Muscle of back (tissue), 13 donors: ENCODE measurements at places on chromosomes 3 and 15.

DNA sequence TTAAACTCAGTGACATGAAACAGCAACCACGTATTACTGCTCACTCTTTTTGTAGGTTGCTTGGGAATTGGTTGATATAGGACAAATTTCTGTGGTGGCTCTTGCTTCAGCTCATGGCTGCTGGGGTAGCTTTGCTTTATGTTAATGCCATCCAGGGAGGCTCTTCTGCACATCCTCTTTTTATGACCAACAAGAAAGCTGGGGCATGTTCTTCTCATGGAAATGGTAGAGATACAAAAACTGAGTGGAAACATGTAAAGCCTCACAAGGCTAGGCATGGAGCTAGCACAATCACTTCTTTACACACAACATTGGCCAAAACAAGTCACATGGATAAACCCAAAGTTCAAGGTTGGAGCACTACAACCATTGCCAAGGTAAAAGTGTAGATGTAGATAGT, 176.8 kb downstream of the NECTIN3 start:
- DNase-seq: no peak

DNA sequence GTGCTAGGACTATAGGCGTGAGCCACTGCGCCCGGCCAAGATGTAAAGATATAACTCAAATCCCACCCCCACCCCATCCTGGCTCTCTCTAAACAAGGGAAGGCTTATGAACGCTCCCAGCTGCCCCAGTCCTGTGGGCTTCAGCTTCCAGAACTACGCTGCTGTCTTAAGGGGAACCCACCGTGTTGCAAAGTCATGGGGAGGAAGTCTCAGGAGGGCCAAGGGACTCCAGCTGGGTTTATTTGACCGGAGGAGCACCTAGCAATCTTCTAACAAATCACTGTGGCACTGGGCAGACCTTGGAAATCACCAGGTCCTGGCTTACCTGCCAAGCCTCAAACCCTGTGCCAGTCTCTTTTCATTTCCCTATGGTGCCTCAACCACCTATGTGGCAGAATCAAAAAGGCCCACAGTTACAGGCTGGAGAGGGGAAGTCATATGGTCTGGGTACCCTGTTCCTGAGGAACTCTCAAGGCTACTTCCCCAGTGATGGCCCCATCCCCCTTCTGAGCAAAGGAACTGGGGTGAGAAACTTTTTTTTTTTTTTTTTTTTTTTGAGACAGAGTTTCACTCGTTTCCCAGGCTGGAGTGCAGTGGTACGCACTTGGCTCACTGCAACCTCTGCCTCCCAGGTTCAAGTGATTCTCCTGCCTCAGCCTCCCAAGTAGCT, 83.4 kb downstream of the RBPMS2 start:
- DNase-seq: no peak

GRCh38 chr3:123621186-123621849, 36.5 kb upstream of the HACD2 start:
- DNase-seq: no peak

DNA sequence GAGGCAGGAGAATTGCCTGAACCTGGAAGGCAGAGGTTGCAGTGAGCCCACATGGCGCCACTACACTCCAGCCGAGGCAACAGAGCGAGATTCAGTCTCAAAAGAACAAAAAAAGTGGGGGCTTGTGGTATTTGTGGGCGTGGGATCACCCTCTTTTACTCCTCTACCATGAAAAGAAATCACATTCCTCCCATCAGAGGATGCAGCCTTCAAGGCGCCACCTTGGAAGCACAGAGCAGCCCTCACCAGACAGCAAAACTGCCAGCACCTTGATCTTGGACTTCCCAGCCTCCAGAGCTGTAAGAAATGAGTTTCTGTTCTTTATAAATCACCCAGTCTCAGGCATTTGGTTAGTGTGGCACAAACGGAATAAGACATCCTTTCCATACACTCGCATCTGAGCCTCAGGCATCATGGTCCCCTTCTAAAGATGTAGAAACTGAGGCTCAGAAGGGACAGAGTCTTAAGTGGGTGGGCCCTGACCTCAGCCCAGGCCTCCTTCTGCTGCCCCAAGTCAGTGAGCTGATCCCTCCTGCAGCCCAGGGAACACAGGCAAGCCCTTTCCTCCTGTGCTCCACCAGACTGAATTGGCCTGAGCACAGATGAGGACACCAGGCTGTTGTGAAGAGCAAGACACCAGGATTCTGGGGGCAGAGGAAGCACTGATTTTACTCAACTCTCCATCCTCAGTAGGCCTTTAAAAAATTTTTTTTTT, 201.7 kb upstream of the LINGO1 start:
- DNase-seq: no peak

DNA sequence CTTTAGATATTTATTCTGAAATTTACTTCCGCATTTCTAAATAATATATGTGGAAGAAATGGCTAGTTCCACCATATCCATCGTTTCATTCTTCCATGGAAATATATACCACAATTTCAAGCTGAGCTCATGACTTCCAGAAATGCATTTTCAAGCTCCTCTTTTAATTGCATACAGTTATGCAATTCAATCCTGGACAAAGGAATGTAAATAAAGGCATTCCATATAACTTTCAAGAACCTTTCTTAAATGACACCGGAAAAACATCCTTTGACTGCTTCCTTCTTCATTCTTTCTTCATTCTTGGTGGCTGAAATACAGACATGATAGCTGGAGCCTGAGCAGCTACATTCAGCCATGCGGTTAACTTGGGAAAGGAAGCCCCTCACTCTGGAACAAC, 185.2 kb upstream of the GADL1 start:
- no peak for DNase-seq

- peak; percentile 55 for DNase-seq
Measured at GRCh38 chr3:129068291-129068886, 7.8 kb downstream of the GP9 start.

GRCh38 chr15:43046484-43046883, 59.4 kb downstream of the UBR1 start:
- DNase-seq: no peak

DNA sequence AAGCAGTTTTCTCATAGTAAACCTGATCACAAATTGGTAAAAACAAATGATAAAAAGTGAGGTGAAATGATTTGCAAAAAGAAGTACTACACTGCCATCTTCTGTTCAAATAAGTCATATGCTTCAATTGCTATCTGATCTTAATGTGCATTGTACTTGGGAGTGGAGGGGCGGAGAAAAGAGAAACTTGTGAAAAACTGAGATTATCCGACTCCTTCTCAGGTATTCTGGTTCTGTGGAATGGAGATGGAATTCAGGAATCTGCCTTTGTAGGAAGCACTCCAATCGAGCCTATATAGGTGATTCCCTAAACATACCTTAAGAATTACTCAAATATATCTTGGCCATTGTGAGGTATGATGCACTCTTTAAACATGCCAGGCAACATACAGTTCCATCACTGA, 180.6 kb downstream of the CHL1 start:
- peak; percentile 8 for DNase-seq

DNA sequence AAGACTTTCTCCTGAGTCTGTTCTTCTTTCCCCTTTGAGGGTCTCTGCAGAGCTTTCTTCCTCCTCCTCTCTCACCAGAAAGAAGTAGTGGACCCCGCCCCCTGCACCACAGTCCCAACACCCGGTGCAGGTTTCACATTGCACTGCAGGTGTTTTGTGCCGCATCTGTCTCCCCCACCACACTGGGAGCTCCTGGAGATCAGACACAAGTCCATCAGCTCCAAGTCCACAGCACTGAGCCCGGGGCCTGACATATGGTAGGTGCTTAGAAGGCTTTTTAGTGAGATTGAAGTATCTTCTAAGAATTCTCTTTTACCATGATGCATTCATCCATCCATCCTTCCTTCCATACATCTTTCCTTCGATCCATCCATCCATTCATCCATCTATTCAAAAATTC, 9.8 kb downstream of the STRA6 start:
- DNase-seq: no peak

DNA sequence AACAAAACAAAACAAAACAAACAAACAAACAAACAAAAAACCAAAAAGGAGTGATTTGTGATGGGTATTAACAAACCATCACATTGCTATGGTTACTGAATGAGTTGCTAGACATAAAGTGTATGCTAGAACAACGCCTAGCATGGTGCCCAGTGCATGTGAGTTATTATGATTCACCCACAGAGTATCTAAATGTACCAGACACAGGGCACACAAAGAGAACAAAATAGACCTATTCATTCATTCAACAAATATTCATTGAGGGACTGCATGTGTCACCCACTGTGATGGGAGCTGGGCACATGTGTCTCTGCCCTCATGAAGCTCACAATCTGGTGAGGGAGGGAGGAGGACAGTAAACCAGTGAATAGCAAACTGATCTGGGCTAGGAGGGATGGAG, 11.6 kb upstream of the ACAN start:
- no peak for DNase-seq

DNA sequence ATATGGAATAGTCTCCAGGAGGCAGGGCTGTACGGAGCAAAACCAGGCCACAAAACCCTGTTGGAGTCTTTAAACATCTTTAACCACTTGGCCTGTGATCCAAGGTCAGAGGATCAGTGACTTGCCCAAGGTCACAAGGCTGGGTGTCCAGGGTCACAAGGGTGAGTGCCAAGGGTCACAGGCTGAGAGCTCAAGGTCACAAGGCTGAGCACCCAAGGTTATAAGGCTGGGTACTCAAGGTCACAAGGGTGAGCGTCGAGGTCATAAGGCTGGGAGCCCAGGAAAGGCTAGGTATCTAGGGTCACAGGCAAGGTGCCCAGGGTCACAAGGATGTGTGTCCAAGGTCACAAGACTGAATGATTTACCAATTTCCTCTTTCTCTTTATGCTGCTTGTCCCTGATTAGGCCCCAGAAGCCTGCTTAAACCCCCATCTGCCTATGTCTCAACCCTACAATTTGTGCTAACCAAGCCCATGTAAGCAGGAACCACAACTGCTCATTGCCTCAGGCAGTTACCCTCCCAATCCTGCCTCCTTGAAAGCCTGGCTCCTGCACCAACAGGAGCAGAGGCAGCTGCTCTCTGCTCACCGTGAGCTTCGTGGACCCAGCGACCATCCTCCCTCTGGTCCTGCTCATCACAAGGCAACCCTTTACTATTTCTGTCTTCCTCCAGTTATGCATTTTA, 51.5 kb downstream of the MGLL start:
- DNase-seq: no peak

DNA sequence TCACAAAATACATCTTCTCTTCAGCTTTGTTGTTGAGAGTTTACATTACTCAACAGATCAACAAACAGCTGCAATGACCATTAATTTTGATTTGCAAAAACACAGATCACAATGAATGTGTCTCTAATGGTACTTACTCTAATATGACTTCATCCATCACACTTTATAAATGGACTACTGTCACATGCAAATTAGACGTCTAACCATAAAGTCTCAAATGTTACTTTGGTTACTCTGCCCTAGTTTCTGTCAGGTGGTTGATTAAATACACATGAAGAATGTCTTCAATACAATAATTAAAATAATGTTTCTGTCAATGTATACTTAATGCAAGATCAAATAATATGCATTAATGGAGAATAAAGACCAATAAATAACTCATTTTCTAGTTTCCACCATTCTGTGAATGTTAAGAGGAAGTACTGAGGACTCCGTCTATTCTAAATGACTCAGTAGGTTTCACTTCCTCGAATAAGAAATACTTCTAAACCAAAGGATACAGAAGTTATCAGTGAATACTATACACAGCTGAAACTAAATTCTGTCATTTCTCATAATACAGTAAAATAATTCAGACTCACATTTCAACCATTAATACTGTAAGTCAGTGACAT, 145.8 kb downstream of the CBLB start:
- DNase-seq: no peak

DNA sequence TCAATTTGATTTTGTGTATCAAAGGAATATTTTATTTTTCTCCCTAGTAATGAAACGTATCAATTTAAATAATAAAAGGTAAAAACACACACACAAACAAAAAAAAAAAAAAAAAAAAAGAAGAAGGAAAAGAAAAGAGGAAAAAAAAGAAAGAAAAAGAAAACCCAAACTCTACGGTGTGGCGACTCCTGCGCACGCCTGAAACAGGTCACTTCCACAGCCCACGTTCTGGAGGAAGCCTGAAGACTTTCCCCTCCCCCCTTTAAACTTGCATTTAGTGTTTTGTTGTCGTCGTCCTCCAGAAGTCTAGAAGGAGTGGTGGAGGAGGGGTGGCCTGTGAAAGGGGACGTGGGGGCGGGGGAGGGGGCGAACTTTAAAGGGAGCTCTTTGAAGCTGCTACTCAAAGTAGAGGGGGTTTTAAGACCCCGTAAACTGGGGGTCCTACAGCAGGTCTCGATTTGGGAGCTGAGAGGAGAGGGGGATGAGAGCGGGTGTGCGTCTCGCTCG, 2.3 kb upstream of the TLE3 start:
- DNase-seq: no peak

- peak; percentile 47 for DNase-seq
Measured at GRCh38 chr3:62135741-62136140, 237.6 kb downstream of the FEZF2 start.
